Esophagus squamous epithelium (tissue), 5 donors: ENCODE measurements at places on chromosomes 16 and 17.

DNA sequence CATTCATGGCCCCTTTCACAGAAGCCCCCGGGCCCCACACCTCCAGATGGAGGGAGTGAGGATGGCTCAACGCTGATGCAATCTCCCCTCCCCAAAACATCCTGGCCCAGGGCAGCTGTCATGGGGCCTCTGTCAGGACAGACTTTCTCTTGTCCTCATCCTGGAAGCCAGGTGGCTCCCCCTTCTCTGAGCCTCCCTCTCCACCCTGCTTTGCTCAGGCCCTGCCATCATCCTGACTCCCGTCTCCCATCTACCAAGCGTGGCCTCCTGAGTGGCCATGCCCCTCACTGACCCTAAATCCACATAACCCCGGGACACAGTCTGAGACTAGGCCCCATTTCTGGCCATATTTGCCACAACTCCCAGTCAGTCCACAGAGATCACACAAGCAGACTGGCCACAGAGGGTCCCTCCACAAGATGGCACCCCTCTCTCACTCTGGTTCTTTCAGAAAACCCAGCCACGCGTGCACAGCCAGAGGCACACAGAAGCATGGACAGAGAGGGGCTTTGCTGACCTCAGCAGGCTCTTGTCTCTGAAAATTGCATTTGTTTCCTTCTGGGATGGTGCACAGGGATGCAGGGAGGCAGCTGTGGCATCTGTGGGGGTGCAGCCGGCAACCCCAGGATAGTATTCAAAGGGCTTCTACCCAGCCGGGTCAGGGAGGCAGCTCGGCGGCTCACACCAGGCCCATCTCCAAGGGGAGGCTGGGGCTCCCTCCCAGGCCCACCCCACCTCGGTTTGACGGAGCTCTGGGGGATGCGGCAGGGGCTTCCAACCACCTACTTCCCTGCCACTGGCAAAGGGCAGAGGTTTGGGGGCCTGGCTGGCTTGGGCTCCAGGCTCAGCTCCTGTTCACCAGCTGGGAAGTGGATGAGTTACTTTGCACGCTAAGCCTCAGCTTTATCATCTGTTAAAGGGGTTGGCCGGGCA is 16.9 kb downstream of the DOC2B start:
- peaks cover 24% of the 10 kb centered on the region for H3K36me3 ChIP-seq
- H3K4me3 ChIP-seq, result no peak overlapping the region
- no peak for DNase-seq
- no peak overlapping the region for H3K27ac ChIP-seq
- H3K4me1 ChIP-seq, result no peaks in the 10 kb centered on the region

DNA sequence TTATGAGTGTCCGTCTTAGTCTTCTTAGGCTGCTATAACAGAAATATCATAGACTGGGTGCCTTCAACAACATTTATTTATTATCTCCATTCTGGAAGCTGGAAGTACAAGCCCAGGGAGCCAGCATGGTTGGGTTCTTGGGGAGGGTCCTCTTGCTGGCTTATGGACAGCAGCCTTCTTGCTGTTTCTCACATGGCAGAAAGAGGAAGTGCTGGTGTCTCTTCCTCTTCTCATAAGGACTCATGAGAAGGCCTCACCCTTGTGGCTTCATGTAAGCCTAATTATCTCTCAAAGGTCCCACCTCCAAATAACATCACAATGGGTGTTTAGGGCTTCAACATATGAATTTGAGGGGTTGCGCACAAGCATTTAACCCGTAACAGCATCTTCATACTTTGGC is 207.0 kb upstream of the COX10 start:
- H3K27me3 ChIP-seq, result no peaks in the 10 kb centered on the region
- H3K4me1 ChIP-seq, result no peaks in the 10 kb centered on the region
- no peak overlapping the region for H3K4me3 ChIP-seq
- H3K36me3 ChIP-seq, result no peaks in the 10 kb centered on the region
- no peak for DNase-seq

- peaks cover 12% of the 10 kb centered on the region for H3K4me1 ChIP-seq
- H3K27ac ChIP-seq, result no peak overlapping the region
- no peak for DNase-seq
- H3K4me3 ChIP-seq, result no peak overlapping the region
- H3K27me3 ChIP-seq, result no peaks in the 10 kb centered on the region
These were observed 100.0 kb upstream of the ZNF469 start for GRCh38 chr16:88282564-88283395.

DNA sequence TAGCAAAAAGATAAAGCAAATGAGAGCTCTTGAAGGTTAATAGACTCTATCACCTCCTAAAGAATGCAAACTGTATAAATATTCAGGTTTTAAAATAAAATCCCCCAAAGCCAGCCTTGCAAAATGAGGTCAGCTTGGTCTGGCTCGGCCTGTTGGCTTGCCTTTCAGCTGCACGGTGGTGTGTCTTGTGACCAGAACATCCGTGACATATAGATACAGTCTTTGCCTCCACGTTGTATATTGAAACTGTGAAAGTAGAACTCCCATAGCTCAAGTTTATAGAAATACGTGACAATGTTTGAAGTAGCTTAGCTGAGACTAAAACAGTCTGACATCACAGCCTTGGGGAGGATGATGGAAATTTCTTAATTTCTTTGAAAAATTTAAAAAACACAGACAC is 236.6 kb upstream of the MYOCD start:
- no peaks in the 10 kb centered on the region for H3K27me3 ChIP-seq
- H3K4me1 ChIP-seq, result no peaks in the 10 kb centered on the region
- no peaks in the 10 kb centered on the region for H3K36me3 ChIP-seq
- no peak overlapping the region for H3K27ac ChIP-seq

- DNase-seq, result no peak
- no peaks in the 10 kb centered on the region for H3K36me3 ChIP-seq
- no peak overlapping the region for H3K4me3 ChIP-seq
- H3K27ac ChIP-seq, result no peak overlapping the region
These were observed 152.0 kb downstream of the LGALS9B start for GRCh38 chr17:20315311-20315710.

GRCh38 chr17:57905875-57906455 is 49.2 kb downstream of the CUEDC1 start:
- no peak overlapping the region for H3K4me3 ChIP-seq
- H3K27me3 ChIP-seq, result no peaks in the 10 kb centered on the region
- no peak overlapping the region for H3K27ac ChIP-seq
- H3K36me3 ChIP-seq, result no peaks in the 10 kb centered on the region
- peaks cover 91% of the 10 kb centered on the region for H3K4me1 ChIP-seq

GRCh38 chr16:50674831-50675230 is 6.3 kb downstream of the SNX20 start:
- DNase-seq, result no peak
- H3K4me3 ChIP-seq, result no peak overlapping the region
- H3K36me3 ChIP-seq, result peaks cover 31% of the 10 kb centered on the region
- H3K4me1 ChIP-seq, result no peaks in the 10 kb centered on the region
- no peaks in the 10 kb centered on the region for H3K27me3 ChIP-seq

GRCh38 chr17:7176841-7177190 is 2.4 kb downstream of the ASGR1 start:
- H3K27me3 ChIP-seq, result peaks cover 6% of the 10 kb centered on the region
- no peak overlapping the region for H3K27ac ChIP-seq
- no peak for DNase-seq
- H3K4me3 ChIP-seq, result no peak overlapping the region
- no peaks in the 10 kb centered on the region for H3K36me3 ChIP-seq

DNA sequence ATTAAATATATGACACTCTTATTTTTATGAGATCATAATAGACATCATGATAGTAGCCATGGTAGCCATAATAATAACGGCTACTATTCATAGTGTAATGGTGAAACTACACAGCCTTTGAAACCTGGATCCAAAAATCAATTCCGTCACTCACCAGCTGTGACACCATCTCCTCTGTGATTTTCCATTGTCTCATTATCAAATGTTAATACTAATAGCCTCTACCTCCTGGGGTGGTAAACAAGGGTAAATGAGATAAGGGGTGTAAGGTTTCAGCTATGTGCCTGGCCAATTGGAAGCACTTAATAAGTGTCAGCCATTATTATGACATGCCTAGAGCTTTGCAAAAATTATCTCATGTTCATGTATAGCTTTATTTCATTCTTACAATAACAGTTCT is 88.6 kb downstream of the CACNG3 start:
- no peaks in the 10 kb centered on the region for H3K36me3 ChIP-seq
- H3K4me3 ChIP-seq, result no peak overlapping the region
- H3K4me1 ChIP-seq, result no peaks in the 10 kb centered on the region
- DNase-seq, result no peak
- H3K27ac ChIP-seq, result no peak overlapping the region

DNA sequence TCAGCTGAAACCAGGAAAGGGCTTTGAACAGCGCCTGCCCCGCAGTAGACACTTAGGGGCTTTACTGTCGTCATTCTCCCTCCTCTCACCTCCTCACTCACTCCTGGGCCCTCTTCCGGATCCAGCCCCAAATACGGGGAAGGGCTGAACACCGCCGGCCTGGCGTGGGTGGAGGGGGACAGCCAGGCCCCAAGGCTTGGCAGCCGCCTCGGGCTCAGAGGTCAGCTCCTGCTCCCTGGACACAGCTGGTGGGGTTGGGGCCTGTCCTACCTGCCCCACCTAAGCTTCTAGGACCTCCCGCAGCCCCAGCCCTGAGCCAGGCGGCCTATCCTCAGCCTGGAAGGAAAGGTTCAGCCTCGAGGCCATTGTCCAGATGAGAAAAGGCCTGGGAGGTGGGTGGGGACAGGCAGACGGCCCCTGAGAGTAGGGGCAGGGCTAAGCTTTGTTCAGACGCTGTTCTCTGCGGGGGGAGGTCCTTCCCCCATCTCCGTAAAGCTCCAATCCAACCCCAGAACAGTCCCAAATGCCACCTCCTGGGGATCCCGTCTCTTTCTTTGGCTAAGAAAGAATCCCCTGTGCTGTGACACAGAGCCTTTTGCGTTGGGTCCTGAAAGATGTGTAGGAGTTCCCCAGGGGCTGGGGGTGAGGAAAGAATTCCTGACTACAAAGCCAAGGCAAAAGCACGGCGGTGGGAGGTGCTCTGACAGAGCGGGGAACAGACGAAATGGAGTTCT is 881 bp upstream of the LLGL1 start:
- peaks cover 50% of the 10 kb centered on the region for H3K4me1 ChIP-seq
- no peaks in the 10 kb centered on the region for H3K27me3 ChIP-seq
- no peak for DNase-seq
- H3K27ac ChIP-seq, result peak overlapping the region; percentile 86
- H3K36me3 ChIP-seq, result no peaks in the 10 kb centered on the region

DNA sequence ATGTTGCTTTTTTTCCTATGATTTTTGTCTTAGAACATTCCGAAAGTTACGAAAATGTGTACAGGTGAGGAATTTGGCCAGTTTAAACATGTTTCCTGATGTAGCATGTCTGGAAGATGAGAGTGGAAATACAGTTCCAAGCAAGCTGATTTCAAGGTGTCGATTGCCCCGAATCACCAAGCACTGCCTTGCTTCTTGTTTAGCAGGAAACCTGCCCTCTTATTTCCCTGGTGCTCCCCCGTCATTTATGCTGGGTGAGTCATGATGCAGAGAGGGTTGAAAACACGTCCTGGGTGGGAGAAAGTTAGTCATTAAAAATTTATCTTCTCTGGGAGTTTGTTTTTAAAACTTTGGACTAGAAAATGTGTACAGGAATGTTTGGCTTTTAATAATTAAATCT is 608.6 kb upstream of the EEF2KMT start:
- no peak overlapping the region for H3K4me3 ChIP-seq
- no peaks in the 10 kb centered on the region for H3K36me3 ChIP-seq
- no peak overlapping the region for H3K27ac ChIP-seq
- DNase-seq, result no peak
- no peaks in the 10 kb centered on the region for H3K4me1 ChIP-seq

DNA sequence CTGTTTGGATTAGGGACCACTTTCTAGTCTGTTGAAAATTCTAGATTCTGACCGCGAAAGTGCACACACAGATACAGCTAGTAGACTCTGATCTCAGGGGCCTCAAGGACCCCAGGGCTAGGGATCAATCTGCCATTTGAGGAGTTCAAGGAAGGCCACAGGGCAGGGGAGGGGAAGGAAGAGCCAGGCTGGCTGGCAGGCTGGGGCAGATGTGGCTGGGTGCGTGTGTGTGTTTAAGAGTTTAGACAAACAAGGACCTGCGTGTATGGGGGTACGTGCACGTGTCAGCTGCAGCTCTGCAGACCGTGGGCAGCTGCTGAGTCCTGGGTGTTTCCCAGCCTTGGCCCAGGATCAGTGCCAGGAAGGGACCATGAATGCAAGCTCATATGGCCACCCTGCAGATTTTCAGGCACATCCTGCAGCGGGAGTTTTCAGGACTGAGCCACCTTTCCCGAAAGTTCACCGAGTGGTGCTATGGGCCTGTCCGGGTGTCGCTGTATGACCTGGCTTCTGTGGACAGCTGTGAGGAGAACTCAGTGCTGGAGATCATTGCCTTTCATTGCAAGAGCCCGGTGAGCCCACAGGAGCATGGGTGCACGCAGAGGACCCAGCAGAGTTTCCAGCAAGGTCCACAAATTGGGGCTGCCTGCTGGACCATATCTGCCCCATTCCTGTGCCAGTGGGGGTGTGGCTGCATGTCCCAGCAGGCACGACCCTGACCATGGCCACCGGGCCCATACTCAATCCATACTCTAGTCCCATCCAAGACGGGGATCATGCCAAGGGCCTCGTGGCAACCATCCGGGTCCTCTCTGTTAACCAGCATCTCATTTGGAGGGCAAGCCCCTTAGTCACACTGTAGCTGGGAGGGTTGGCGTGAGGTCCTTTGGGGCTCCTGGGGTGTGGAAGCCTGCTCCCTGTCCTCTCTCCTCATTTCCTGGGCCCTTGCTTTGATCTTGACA is 10.6 kb downstream of the TRPV2 start:
- no peaks in the 10 kb centered on the region for H3K27me3 ChIP-seq
- H3K27ac ChIP-seq, result no peak overlapping the region
- H3K4me1 ChIP-seq, result no peaks in the 10 kb centered on the region

GRCh38 chr16:54545854-54546511 is 259.4 kb upstream of the IRX3 start:
- H3K36me3 ChIP-seq, result no peaks in the 10 kb centered on the region
- no peak for DNase-seq
- no peak overlapping the region for H3K4me3 ChIP-seq

GRCh38 chr17:75980188-75981018 is 1.4 kb downstream of the TEN1 start:
- no peak for DNase-seq
- H3K4me3 ChIP-seq, result peak overlapping the region; percentile 85
- peaks cover 22% of the 10 kb centered on the region for H3K4me1 ChIP-seq
- peak overlapping the region; percentile 98 for H3K27ac ChIP-seq
- no peaks in the 10 kb centered on the region for H3K27me3 ChIP-seq

- H3K27ac ChIP-seq, result no peak overlapping the region
- no peaks in the 10 kb centered on the region for H3K27me3 ChIP-seq
- H3K4me3 ChIP-seq, result no peak overlapping the region
- peaks cover 8% of the 10 kb centered on the region for H3K4me1 ChIP-seq
- no peaks in the 10 kb centered on the region for H3K36me3 ChIP-seq
- DNase-seq, result no peak
These were observed 4.9 kb upstream of the RBL2 start for GRCh38 chr16:53429221-53429943.

GRCh38 chr16:87491522-87492290 is 1.1 kb downstream of the ZCCHC14 start:
- no peak for DNase-seq
- H3K4me3 ChIP-seq, result peak overlapping the region; percentile 74
- H3K27me3 ChIP-seq, result no peaks in the 10 kb centered on the region
- H3K4me1 ChIP-seq, result peaks cover 40% of the 10 kb centered on the region
